ENCODE measurements at places on chromosomes 5 and 9.
A peak's percentile ranks its signal among the peaks of the same experiment; 100 is the strongest.

DNA sequence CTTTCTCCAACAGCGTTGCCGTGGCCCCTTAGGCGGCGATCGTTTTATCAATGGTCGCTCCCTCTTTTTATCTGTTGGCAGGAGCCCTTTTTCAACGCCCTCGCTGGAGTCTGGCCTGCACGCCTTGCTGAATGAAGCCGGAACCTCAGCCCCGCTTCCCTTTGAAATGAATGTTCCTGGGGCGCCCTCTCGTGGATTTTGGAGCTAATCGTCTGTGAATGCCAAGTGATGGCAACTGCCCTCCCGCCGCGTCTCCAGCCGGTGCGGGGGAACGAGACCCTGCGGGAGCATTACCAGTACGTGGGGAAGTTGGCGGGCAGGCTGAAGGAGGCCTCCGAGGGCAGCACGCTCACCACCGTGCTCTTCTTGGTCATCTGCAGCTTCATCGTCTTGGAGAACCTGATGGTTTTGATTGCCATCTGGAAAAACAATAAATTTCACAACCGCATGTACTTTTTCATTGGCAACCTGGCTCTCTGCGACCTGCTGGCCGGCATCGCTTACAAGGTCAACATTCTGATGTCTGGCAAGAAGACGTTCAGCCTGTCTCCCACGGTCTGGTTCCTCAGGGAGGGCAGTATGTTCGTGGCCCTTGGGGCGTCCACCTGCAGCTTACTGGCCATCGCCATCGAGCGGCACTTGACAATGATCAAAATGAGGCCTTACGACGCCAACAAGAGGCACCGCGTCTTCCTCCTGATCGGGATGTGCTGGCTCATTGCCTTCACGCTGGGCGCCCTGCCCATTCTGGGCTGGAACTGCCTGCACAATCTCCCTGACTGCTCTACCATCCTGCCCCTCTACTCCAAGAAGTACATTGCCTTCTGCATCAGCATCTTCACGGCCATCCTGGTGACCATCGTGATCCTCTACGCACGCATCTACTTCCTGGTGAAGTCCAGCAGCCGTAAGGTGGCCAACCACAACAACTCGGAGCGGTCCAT lies 10.0 kb downstream of the S1PR3 start:
- no peaks in the 10 kb centered on the region for H3K4me1 ChIP-seq
- peak; percentile 8 for DNase-seq
- no peaks in the 10 kb centered on the region for H3K36me3 ChIP-seq
- no peak overlapping the region for H3K4me3 ChIP-seq
- no peak overlapping the region for H3K27ac ChIP-seq
- peaks cover 12% of the 10 kb centered on the region for H3K27me3 ChIP-seq

DNA sequence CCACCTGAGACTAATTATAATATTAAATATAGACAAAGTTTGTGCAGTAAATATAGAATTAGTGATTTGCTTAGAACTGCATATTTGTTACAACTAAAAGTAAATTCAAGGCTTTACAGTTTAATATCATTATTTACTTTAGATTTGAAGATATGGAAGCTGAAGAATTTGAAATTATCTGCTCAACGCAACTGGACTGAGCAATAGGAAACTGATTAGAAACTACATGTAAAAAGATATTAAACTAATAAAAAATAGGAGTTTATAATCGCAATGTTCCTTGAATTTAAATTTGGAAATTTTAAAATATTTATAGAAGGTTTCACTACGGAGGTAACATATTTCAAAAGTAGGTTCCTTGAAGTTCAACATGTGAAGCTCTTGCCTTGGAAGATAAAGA lies 55.2 kb downstream of the CDH10 start:
- H3K27me3 ChIP-seq: no peaks in the 10 kb centered on the region
- H3K27ac ChIP-seq: no peak overlapping the region
- no peak for DNase-seq
- no peaks in the 10 kb centered on the region for H3K36me3 ChIP-seq

- H3K36me3 ChIP-seq: peaks cover 5% of the 10 kb centered on the region
- peaks cover 11% of the 10 kb centered on the region for H3K27me3 ChIP-seq
- DNase-seq: no peak
- H3K4me1 ChIP-seq: peaks cover 4% of the 10 kb centered on the region
- H3K27ac ChIP-seq: no peak overlapping the region
Measured at GRCh38 chr9:21154018-21154608, 12.3 kb downstream of the IFNA21 start.

GRCh38 chr9:127278372-127278771 lies 13.8 kb downstream of the GARNL3 start:
- no peaks in the 10 kb centered on the region for H3K27me3 ChIP-seq
- no peak for DNase-seq
- no peak overlapping the region for H3K27ac ChIP-seq
- H3K4me1 ChIP-seq: peaks cover 32% of the 10 kb centered on the region

GRCh38 chr9:31776471-31776870 lies 608.0 kb upstream of the ACO1 start:
- H3K27me3 ChIP-seq: no peaks in the 10 kb centered on the region
- no peaks in the 10 kb centered on the region for H3K4me1 ChIP-seq
- H3K36me3 ChIP-seq: peaks cover 4% of the 10 kb centered on the region
- DNase-seq: no peak
- no peak overlapping the region for H3K4me3 ChIP-seq

GRCh38 chr9:22447618-22448305 lies 1.1 kb downstream of the DMRTA1 start:
- H3K4me1 ChIP-seq: peaks cover 4% of the 10 kb centered on the region
- peak overlapping the region; percentile 51 for H3K4me3 ChIP-seq
- H3K27me3 ChIP-seq: peaks cover 11% of the 10 kb centered on the region
- no peak for DNase-seq
- no peak overlapping the region for H3K27ac ChIP-seq

DNA sequence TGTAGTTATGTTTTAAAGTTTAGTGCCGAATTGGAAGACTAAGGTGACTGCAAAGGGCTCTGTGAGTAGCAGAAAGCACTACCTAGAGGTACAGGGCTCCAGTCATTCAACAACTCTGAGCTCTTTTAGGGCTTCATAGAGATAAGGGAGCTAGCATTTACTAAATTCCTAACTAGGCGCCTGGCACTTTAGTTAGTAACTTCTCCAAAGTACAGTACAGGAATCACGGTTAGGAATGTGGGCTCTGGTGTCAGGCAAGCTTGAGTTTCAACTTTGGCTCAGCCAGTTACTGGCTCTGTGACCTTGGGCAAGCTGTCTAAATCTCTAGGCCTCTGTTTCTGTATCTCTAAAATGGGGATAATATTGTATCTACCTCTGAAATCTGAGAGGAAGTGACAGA lies 115.3 kb downstream of the SLIT3 start:
- no peaks in the 10 kb centered on the region for H3K36me3 ChIP-seq
- DNase-seq: no peak
- no peak overlapping the region for H3K4me3 ChIP-seq
- no peaks in the 10 kb centered on the region for H3K4me1 ChIP-seq
- no peak overlapping the region for H3K27ac ChIP-seq

GRCh38 chr9:138047469-138048040 lies 170.0 kb downstream of the CACNA1B start:
- H3K4me3 ChIP-seq: no peak overlapping the region
- no peak overlapping the region for H3K27ac ChIP-seq
- peaks cover 3% of the 10 kb centered on the region for H3K4me1 ChIP-seq
- peaks cover 16% of the 10 kb centered on the region for H3K27me3 ChIP-seq

- H3K27me3 ChIP-seq: peaks cover 8% of the 10 kb centered on the region
- H3K36me3 ChIP-seq: no peaks in the 10 kb centered on the region
- DNase-seq: no peak
- no peak overlapping the region for H3K4me3 ChIP-seq
- peaks cover 5% of the 10 kb centered on the region for H3K4me1 ChIP-seq
Measured at GRCh38 chr9:98401140-98402018, 145.9 kb upstream of the TBC1D2 start.

DNA sequence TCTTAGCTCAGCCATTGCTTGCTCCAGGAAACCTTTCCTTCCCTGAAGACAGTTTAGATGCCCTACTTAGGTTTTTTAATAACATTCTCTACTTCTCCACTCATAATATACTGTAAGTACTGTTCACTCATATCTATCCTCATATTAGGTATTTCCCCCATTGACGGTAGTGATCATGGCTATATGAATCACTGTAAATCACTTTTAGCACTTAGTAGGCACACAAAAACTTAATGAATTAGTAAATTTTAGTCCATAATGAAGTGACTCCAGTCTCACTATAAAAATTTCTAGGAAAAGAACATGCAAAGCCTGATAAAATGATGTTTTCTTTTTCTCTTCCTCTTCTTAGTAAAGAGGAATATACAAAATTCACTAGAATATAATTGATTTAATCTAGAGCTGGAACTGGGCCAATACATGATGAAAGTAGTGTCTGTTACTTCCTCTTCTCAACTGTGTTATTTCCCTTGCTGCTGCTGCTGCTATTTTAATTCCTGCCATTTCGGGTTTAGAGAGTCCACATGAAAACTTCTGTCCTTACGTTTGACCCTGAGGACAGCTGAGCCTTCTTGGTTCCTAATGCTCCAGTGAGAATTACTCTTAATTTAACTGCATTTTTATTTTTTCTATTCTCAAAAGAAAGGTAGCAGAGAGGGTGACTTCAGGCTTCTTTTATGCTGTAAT lies 73.5 kb downstream of the LNPEP start:
- H3K27me3 ChIP-seq: no peaks in the 10 kb centered on the region
- peaks cover 20% of the 10 kb centered on the region for H3K4me1 ChIP-seq
- peaks cover 26% of the 10 kb centered on the region for H3K36me3 ChIP-seq

- no peaks in the 10 kb centered on the region for H3K4me1 ChIP-seq
- no peak for DNase-seq
- H3K4me3 ChIP-seq: no peak overlapping the region
- peaks cover 6% of the 10 kb centered on the region for H3K27me3 ChIP-seq
- H3K27ac ChIP-seq: no peak overlapping the region
- peaks cover 2% of the 10 kb centered on the region for H3K36me3 ChIP-seq
Measured at GRCh38 chr9:70020217-70020616, 23.4 kb upstream of the MAMDC2 start.

DNA sequence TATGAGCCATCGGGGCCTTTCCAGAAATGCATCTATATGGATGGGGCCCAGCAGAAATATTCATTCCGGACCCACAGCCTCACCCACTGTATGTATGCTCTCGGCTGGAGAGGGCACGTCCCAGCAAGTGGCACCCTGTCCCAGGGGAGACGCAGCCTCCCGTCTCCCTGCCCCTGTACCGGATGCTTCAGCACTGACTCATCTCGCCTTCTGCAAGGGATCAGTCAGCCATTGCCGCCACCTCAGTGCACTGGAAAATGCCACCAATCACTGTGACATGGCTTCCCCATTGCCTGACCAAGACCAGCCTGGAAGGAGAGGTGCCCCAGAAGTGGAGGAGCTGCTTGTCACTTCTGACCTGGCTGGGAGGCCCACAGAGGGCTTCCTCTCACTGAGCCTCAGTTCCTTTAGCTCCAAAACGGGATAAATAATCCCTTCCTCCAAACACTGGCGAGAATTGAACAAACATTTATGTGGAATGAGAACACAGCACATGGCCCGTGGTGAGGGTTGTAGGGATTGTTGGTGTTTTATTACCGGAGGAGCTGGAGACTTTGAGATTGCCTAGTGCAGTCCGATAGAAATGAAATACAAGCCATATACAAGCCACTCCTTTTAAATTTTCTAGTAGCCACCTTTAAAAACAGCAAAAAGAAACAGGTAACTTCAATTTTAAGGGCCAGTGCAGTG lies 43.9 kb upstream of the ORM1 start:
- no peak for DNase-seq
- no peaks in the 10 kb centered on the region for H3K36me3 ChIP-seq
- H3K27ac ChIP-seq: no peak overlapping the region

GRCh38 chr9:121929893-121930875 lies 162.9 kb downstream of the TTLL11 start:
- no peaks in the 10 kb centered on the region for H3K4me1 ChIP-seq
- H3K4me3 ChIP-seq: no peak overlapping the region
- H3K27ac ChIP-seq: no peak overlapping the region
- DNase-seq: no peak

DNA sequence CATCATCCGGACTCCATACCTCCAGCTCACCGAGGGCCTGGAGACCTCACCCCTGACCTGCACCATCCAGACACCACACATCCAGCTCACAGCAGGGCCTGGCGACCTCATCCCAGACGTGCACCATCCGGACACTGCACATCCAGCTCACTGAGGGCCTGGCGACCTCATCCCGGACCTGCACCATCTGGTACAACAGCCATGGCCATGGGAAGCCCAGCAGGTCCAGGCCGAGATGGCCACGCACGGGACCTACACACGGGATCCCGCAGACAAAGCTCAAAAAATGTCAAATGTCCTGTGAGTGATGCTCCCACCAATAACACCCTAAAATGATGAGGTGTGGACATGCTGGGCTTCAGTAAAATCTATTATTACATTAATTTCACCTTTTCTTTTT lies 9.7 kb downstream of the TERT start:
- H3K27me3 ChIP-seq: peaks cover 8% of the 10 kb centered on the region
- H3K36me3 ChIP-seq: peaks cover 2% of the 10 kb centered on the region
- DNase-seq: no peak
- H3K27ac ChIP-seq: no peak overlapping the region
- no peak overlapping the region for H3K4me3 ChIP-seq

DNA sequence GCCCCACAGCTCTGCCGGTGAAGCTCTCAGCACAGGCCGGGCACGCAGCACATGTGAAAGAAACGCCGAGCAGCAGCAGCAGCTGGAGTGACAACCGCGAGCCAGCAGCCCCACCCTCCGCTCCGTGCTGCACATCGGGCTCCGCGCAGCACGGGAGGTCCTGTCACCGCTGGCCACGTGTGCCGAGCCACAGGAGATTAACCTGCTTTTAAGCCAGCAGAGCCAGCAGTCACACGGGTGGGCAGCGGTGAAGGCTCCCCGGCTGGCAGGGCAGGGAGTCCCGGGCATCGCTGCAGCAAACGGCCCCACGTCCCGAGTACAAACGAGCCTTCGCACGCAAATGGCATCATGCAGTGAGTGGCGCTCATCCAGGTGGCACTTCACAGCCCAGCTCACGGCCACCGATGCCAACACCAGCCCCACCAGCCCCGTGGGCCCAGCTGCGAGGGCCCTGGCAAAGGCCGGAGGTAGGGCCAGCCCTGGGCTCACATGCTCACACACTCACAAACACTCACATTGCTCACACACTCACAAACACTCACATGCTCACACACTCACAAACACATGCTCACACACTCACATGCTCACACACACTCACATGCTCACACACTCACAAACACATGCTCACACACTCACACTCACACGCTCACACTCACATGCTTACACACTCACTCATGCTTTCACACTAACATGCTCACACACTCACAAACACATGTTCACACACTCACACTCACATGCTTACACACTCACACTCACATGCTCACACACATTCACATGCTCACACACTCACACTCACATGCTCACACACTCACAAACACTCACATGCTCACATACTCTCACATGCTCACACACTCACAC lies 11.1 kb downstream of the CCDC187 start:
- no peak overlapping the region for H3K27ac ChIP-seq
- no peak overlapping the region for H3K4me3 ChIP-seq
- DNase-seq: no peak
- no peaks in the 10 kb centered on the region for H3K4me1 ChIP-seq
- no peaks in the 10 kb centered on the region for H3K36me3 ChIP-seq

DNA sequence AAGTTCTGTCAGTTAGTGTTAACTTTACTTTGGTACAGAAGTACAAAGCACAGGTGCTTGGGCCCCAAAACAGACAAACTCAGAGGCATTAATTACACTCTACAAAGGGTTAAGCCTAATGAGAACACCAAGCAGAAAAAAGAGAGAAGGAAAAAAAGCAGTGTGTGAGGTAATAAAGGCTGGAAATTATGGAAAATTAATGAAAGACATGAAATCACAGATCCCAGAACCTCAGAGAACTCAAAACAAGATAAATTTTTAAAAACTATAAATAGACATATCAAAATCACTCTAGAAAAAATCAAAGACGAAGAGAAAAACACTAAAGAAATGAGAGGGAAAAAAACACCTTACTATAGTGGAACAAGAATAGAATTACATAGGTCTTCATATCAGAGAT lies 354.2 kb upstream of the ADAMTS16 start:
- H3K27ac ChIP-seq: no peak overlapping the region
- no peaks in the 10 kb centered on the region for H3K27me3 ChIP-seq
- no peak overlapping the region for H3K4me3 ChIP-seq
- H3K36me3 ChIP-seq: no peaks in the 10 kb centered on the region

All from memory B cell (primary cell).